ENCODE measurements at places on chromosomes 1 and 21.

- DNase-seq: no peak
These were observed 28.7 kb downstream of the PADI3 start for GRCh38 chr1:17277511-17278159.

- no peak for DNase-seq
These were observed 32.3 kb upstream of the RALGPS2 start for GRCh38 chr1:178692564-178693327.

- no peak for DNase-seq
These were observed 35.6 kb downstream of the ADARB1 start for GRCh38 chr21:45109831-45110492.

- no peak for DNase-seq
These were observed 278.1 kb upstream of the CAMK1G start for GRCh38 chr1:209305221-209305954.

DNA sequence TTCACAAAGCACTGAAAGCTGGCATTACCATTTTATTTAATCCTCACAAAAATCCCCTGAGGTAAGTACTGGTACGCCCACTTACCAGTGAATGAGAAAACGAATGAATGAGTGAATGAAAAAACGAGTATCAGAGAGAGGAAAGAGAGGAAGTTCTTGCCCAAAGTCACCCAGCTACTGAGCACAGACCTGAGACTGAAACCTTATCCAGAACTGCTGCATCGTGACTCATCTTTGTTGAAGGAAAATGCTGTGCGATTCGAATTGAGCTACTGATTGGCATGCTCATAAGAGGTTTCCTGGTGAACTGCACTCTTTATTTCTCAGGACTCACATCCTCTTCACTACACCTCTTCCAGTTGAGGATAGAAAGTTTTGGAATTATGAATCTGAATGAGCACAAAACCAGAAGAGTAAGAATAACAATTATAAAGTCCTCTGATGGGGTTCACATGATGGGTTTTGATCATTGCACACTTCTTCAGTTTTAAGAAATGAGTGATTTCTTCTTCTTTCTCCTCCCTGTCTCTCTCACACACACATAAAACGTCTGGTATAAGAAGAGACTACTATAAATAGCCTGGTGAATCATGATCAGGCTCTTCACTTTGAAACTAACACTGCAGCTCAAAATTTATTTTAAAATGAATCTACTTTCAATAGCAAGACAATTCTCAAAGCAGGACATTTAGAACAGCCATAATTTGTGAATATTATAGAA lies 32.1 kb downstream of the IL12RB2 start:
- no peak for DNase-seq

- DNase-seq: no peak
These were observed 93.1 kb downstream of the RIPK4 start for GRCh38 chr21:41673596-41674335.

DNA sequence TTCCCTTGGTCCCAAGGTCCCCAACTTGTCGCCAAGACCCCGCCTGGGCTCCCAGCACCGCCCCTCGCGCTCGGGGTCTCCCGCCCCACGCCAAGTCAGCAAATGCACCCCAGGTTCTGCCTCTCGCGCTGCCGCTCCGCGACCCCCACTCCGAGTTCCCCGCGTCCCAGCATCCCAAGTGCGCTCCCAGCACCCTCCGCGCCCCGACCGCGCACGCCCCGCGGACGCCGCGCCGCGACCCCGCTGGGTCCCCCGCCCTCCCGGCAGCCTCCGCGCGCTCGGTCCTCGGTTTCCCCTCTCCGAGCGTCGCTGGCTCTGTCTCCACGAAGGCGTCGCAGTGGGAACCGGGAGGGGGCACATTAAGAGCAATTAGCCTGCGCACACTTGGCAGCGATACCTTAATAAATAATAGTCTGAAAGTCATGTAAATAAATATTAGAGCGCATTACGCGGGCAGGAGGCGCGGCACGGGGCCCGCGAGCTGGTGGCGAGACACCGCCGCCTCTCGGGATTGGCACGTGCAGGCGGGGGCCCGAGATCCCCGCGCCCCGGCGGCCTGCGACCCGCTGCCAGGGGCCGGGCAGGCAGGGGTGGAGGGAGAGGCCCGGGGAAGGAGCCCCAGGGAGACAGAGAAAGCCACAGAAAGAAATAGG lies 75.9 kb downstream of the VWA5B1 start:
- DNase-seq: no peak

DNA sequence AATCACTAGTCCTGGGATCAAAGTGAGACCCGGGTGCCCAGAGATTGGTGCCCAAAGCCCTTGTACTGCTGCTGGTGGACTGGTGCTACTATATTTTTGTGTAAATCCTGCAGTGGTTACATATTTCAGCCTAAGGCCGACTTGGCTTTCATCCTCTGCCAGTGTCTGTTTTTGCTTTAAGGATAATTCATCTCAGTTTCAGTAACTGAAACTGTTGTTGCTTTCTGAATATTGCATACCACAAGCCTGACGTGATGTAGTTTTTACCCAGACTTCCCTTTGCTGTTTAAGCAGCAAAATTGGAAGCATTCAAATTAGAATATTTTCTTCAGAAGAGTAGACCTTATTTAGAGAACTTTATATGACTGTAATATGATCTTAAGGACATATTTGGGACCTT lies 341.8 kb downstream of the RYR2 start:
- DNase-seq: no peak

GRCh38 chr1:24003331-24003972 lies 23.3 kb upstream of the SRSF10 start:
- DNase-seq: no peak

GRCh38 chr1:173405281-173405680 lies 71.9 kb upstream of the PRDX6 start:
- no peak for DNase-seq

DNA sequence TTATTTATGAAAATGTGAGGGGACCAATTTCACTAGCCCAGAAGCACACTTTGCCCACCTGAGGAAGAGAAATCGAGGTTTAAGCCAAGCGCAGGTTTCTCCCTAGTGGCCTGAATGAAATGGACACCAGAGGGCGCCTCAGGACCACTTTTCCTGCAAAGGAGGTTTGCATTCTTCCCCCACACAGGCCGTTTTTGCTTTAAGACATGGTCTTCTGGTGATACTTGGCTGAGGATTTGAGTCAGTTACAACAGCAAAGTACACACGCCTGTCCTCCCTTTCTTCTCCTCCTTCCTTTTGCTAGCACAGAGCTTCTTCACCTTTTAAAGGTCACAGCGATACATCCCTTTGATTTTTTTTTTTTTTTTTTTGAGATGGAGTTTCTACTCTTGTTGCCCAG lies 5.4 kb downstream of the PLA2G2E start:
- DNase-seq: peak; percentile 57

DNA sequence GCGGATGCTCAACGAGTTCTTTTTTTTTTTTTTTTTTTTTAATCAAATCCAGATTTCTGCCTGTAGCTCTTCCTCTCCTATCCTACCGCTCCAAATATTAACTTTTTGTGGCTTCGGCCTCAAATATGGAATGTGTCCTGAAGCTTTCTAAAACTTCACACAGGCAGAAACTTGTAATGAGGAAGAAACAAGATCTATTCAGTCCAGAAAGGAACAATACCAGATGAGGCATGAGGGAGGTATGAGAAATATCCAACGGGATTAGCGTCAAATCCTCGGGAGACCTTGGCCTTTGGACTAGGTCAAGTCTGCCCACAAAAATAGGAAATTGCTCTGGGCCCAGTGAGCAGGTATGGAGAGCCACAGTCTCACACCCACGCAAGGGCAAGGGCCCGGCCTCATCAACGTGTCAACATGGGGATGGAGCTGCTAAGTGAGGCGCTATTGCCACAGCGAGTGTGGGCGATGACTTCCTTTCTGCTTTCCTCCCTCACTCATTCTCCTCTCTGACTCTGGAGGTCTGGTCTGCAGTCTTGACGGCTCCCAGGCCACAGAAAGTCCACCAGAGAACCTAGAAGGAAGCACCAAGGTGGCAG lies 66.6 kb downstream of the BCAR3 start:
- no peak for DNase-seq

DNA sequence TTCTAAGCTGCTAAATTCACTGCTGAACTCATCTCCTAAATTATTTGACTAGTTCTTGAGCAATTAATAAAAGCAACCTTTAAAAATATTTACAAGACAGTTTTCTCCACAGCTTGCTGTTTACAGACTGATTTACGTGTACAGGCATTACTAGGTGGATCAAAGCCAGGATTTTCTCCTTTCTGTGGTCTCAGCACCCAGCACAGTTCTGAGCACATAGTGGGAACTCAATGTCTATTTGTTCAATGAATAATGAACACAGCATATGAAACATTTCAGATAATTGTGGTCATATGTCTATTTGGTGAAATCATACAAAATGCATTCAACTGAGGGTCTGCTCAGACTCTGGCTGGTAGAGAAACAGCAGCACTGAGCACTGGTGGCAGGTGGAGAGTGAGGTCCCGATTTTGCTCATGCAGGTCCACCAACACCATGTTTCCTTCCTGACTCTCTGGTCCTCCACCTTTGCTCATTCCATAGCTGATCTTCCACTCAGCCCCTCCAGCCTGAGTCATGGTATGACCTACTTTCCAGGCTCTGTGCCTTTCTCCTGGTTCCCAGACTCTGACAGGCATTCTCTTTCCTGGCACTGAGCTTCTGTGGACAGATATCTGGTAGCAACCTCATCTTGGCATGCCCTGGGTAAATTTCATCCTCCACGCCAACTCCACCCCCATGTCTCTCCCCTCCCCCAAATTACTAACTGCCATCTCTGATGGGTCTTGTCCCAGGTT lies 311.3 kb downstream of the TGFB2 start:
- no peak for DNase-seq

DNA sequence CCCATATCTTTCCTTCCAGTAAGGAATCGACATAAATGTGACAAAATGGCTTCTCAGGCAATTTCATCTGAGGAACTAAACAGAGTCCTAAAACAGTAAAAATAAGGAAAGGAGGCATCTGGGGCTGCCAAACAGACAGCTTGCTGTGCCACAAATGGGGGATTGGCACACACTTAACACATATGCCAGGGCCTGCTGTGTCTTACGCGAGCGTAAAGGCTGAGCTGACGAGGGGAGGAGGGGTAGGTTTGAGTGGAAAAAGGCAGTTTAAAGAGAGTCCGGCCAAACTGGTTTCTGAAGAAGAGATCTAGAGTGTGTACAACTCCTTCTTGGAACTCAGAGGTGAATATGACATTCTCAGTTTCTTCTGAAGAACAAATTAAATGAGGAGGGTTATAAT lies 244.1 kb upstream of the MAP1LC3C start:
- DNase-seq: no peak

GRCh38 chr1:18668750-18669404 lies 38.2 kb downstream of the PAX7 start:
- no peak for DNase-seq

- no peak for DNase-seq
These were observed 33.2 kb upstream of the KIAA0040 start for GRCh38 chr1:175225805-175226129.

DNA sequence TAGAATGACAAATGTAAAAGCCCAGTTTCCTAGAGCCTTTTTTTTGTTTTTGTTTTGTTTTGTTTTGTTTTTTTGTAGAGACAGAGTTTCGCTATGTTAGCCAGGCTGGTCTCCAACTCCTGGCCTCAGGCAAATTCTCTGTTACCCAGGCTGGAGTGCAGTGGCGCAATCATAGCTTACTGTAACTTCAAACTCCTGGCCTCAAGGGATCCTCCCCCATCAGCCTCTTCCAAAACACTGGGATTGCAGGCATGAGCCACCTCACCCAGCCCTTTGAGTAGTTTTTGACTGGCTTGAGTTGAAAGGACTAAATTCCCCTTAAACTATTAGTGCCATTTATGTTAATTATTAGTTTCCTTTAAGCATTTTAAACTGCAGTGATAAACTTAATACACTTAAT lies 28.8 kb upstream of the ZBTB18 start:
- DNase-seq: no peak

GRCh38 chr21:14583629-14584255 lies 37.6 kb upstream of the SAMSN1 start:
- no peak for DNase-seq

- DNase-seq: no peak
These were observed 10.5 kb downstream of the PCSK9 start for GRCh38 chr1:55049914-55050278.

GRCh38 chr1:230487773-230488428 lies 61.8 kb upstream of the PGBD5 start:
- DNase-seq: no peak

DNA sequence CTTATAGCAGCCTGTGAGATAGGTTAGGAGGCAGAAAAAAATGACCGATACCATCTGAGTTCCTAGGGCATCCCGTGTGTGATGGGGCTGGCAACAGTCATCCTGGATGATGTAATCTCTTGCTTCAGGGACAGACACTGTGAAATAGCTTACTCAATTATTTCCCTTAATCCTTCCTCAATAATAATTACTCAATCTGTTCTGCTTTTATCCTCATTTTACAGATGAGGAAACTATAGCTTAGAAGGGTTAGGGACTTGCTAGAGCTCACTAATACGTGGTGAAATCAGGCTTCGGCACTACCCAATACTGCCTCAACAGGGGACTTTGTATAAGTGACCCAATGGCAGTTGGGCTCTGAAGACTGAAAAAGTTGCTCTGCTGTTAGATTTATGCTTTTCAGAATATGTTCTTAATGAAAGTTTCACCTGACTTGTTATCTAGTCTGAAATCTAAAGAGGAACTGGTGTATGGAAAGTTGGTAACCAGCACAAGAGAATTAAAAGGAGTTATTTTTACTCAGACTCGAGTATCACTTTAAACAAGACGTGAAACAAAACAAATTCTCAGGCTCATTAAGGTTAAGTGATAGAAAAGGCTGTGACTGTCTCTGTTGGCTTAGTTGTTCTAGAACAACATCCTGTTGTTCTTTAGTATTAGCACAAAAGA lies 14.4 kb downstream of the CD55 start:
- no peak for DNase-seq

DNA sequence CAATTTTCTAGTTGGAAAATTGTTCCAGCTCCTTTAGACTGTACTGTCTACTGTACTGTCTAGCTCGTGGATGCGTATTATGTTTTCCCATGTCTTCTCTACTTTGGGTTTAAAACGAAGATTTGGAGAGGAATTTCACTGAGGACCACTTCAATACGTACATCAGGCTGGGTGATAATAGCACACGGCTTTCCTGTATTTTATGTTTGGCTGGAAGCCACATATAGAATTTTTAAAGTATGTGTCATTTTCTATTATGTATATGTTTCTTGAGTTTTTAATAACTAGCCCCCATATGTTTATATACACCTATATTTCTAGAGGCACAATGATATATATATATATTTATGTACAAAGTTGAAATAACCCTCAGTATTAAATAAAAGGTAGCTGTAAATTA lies 226.4 kb downstream of the GREM2 start:
- no peak for DNase-seq
